Pons (tissue), 1 donor: ENCODE measurements at places on chromosomes 3 and 15.

DNA sequence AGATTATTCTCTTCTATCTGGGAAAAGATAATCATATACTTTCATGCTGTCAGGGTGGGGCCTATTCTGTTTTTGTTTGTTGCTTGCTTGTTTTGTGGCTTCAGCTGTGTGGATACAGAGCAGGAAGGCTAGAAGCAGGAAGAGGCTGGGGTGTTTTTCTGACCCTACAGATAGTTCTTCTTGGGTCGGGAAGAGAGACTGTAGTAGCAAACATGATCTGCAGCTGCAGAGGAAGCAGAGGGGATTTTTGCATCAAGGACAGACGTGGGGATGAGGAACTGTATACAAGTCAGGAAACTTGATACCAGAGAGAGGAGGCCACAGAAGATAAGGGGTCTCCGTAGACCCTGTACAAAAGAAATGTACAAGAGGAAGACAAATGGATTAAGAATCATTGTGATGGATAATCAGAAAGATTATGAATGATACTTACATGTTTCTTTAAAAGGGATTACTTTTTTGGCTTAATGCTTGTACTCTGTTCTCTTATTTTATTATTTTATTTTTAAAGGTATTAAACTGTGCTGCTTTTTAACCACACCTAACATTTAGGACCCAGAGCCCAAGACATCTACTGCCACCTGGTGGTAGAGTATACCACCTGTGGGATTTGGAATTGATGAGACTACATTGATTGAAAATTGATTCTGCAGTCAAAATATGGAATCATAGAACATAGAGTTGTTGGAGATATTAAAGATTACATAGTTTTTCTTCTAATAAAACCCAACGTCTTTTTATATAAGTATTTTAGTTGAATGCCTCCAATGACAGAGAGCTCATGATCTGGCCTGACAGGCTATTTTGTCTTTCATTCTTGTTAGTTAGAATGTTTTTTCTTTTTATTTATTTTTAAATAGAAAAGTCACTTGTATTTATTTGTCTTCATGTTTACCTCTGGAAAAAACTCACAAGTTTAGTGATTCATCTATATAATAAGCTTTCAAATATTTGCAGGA lies 87.3 kb upstream of the ROPN1 start:
- peak; percentile 56 for DNase-seq

DNA sequence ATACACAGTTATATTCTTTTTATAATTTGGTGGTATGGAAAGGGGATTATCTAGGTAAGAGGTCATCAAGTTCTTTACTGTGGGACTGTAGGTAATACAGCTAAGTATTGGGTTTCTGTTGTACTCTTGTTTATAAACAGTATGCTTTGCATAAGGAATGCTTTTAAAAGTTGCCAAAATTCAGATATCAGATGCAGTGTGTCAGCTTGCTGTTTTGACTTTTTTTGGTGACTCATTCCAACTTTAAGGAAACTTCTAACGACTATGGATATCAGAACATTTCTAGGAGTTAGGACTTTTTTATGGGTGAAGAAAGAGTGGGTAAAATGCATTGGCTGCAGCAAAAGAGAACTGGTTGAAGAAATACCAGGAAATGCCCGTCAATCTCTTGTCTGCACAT lies 2.8 kb downstream of the SCAANT1 start:
- no peak for DNase-seq

GRCh38 chr3:70085613-70086012 lies 86.1 kb downstream of the SAMMSON start:
- DNase-seq, result no peak

DNA sequence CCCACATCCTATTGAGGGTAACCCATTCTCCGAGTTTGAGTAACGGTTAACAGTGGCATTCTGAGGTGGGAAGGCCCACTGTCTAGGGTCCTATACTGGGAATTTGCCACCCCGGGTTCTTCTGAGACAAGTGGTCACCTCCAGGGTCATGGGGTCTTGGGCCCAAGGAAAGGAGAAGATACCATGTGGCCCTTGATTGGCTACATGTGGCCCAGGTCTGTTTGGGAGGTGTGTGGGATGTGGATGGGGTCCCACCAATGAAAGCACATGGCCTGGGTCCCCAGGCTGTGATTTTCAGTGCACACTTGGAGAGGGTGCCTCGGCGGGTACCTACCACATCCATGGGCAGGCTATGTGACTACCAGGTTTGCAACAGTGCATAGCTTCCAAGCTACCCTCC lies 214.4 kb downstream of the UBE3A start:
- DNase-seq, result no peak

- no peak for DNase-seq
Measured at GRCh38 chr15:48458876-48459275, 127.6 kb downstream of the DUT start.

DNA sequence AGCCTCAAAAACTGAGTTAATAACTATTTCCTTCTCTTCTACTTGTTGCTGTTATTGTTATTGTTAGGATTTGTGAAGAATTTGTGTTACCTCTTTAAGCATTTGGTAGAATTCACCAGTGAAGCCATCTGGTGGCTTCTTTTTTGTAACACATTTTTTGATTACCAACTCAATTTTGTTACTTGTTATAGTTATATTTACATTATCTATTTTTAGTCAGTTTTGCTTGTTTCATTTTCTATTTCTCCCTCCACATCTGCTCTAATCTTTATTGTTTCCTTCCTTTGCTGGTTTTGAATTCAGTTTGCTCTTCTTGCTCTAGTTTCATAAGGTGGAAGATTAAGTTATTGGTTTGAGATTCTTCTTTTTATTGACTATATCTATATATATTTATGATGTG lies 3.7 kb upstream of the SLC9C1 start:
- no peak for DNase-seq
